ENCODE measurements at places on chromosomes 12 and 14. TPM values are rescaled to one million over a fixed set of nuclear protein-coding genes. Genes with fewer than 3 reads are reported as not detected.

Gene GPR68
- total RNA-seq = not detected

Gene LMO3
- 0.78 TPM for total RNA-seq

Gene TMEM233
- total RNA-seq = not detected

Gene HSPA2
- 23.9 TPM for total RNA-seq

Gene GRIP1
- total RNA-seq = 67.1 TPM

Gene KRT73
- total RNA-seq = not detected

Gene DHRS2
- 0.42 TPM for total RNA-seq

Gene MYBPC1
- not detected for total RNA-seq

Gene SCN8A
- total RNA-seq = 47.6 TPM

Gene R3HDM2
- total RNA-seq = 106 TPM

Gene CDC42BPB
- total RNA-seq = 125 TPM

Gene SIX6
- total RNA-seq = not detected
